ENCODE measurements at places on chromosomes 5 and 9.

DNA sequence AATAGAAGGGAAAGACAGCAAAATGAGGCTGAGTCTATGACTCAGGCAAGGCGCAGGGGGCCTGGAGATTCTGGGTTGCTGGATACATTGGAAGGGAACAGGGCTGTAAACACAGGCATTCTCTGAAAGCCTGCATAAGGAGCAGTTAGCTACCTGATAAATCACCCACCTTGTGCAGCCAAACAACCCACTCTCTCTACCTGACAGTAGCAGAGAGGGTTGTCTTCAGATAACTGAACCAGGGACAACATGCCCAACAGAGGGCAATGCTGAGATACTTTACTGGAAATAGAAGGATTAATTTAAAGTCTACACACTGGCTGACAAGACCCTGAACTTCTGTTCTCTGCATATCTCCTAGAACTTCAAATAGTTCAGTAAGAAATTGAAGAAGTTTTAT is 161.6 kb downstream of the KCTD16 start:
- DNase-seq = no peak

GRCh38 chr5:50715001-50715400 is 48.6 kb downstream of the PARP8 start:
- DNase-seq = no peak

DNA sequence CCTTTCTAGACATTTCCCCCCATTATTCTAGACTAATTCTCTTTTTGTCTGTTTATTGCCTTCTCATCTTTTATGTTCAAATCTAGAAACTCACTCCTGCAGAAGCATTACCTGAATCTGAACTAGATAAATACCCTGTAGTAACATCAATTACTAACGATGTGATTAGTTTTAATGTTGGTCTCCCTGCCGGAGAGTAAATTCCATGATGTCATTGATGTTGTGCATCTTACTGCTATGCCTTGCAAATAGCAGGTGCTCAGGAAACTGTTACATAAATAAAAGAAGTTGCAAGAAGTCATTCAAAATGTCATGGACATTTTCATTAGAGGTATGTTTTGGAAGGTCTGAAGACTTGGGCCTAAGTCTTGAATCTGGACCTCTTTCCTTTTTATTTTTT is 23.0 kb upstream of the C9 start:
- DNase-seq = no peak

- no peak for DNase-seq
These were observed 118.0 kb downstream of the PLPPR1 start for GRCh38 chr9:101146508-101146907.

GRCh38 chr9:126773004-126773607 is 31.7 kb upstream of the ZBTB43 start:
- no peak for DNase-seq

DNA sequence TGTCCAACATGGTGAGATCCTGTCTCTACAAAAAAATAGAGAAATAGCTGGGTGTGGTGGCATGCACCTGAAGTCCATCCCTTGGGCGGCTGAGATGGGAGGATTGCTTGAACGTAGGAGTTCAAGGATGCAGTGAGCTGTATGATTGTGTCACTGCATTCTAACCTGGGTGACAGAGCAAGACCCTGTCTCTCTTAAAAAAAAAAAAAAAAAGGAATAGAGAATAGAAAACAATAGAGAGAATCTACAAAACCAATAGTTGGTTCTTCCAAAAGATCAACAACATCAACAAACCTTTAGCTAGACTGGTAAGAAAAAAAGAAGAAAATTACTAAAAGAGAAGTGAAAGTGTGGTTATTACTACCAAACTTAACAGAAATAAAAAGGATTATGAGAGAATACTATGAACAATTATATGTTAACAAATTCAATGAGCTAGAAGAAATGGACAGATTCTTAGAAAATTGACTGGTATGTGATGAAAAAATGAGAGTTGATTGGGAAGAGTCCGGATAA is 8.1 kb upstream of the SLC38A9 start:
- no peak for DNase-seq

GRCh38 chr5:59840200-59840601 is 53.3 kb downstream of the PDE4D start:
- DNase-seq = no peak

- DNase-seq = no peak
These were observed 97.8 kb downstream of the C5orf15 start for GRCh38 chr5:133870661-133871060.

- no peak for DNase-seq
These were observed 78.0 kb downstream of the PTCH1 start for GRCh38 chr9:95438561-95439357.

DNA sequence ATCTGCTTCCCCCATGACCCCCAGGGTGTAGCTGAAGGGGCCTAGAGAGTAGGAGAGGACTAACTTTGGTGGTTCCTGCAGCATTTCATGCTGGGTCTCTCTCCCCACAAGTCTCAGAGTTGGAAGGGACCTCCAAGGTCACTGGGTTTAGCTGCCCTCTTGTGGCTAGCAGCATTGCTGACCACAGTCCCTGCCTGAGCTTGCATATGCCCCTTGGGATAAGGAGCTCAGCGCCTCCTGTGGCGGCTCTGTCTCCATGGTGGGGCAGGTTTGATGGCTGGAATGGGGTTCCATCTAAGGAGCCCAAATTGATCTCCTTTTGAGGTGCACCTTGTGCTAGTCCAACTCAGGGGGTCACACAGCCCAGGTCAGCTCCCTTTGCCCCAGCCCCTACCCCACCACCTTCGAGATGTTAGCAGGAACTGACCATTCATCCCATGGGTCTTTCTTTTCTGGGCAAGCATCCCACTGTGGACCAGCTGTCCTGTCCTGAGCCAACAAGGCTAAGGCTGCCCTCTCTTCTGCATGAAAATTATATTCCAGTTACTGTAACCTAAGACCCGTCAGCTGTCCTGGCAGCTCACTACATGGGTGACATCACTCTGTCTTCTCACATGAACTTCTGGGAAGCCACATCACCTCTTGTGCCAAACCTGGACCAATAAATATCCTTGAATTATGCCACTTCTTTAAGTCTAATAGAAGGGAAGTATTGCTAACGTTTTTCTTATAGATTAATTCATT is 196.2 kb downstream of the HSPA4 start:
- no peak for DNase-seq

DNA sequence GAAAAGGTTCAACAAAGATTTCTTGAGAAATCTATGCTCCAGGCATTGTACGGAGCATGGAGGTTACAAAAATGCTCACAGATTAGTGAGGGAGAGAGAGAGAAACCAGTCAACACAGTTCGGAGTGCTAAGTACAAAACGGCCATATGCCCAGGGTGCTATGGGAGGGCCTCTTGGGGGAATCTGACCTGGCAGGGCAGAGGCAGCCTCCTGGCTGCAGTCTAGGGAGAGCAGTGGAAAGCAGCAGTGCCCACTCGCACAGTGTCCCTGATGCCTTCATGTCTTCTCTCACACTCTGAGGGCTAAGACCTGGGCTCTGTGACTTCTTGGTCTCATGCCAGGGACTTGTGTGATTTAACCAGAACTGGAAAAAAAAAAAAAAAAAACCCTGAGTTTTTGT is 29.8 kb upstream of the SMC5 start:
- DNase-seq = no peak

GRCh38 chr5:80569086-80569960 is 757 bp downstream of the ANKRD34B start:
- DNase-seq = no peak

- DNase-seq = no peak
These were observed 25.4 kb downstream of the CCNJL start for GRCh38 chr5:160286947-160287346.

- no peak for DNase-seq
These were observed 13.1 kb downstream of the ROPN1L start for GRCh38 chr5:10454591-10455276.

GRCh38 chr5:8981016-8981415 is 564.9 kb downstream of the SEMA5A start:
- DNase-seq = no peak

DNA sequence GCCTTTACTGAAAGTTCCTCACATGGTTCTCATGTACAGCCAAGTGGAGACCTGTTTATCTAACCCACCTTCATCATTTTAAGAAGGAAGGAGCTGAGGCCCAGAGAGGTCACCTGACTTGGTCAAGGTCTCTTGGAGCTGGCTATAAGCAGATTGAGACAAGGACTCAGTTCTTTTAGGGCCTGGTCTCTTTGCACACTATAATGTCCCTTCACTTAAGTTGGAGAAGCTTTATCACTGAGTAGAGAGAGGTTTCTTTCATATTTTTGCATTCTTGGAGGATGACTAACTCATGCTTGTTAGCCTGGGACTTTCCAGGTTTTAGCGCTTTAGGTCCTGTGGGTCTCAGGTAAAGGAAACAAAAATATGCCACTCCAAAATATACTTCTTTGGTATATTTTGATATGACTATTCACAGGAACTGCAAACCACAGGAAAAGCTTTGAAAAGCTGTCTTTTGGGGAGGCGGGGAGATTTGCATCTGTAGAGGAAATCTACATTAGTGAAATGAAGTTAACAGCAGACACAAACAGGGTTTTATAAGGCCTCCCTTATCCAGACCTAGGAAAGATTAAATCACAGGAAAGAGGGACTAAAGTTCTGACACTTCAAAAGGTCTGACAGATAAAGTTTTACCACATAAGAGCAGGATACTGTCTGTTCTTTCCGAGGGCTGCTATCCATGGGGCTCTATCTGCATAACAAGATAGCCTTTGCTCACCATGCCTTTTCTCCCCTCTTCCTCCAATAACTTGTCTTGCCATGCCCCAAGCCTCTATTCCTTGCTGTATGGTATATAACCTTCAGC is 95.8 kb upstream of the ANKRD55 start:
- no peak for DNase-seq

DNA sequence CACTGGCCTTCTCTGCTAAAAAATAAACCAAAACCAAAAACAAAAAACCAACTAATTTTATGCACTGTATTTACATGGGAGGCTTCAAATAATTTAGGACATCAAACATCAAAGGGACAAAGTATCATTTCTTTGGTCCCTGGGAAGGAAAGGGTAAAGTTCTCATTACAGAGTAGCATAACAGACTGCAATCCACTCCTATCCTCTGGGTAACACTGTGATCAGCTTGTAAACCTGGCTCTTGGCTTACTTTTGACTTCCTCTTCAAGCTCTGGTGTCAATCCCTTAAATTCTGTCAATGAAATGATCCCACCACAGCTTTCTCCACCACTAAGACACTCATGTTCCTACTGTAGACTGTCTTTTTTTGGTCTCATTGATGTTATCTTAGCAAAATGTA is 69.8 kb upstream of the VCAN start:
- DNase-seq = no peak

DNA sequence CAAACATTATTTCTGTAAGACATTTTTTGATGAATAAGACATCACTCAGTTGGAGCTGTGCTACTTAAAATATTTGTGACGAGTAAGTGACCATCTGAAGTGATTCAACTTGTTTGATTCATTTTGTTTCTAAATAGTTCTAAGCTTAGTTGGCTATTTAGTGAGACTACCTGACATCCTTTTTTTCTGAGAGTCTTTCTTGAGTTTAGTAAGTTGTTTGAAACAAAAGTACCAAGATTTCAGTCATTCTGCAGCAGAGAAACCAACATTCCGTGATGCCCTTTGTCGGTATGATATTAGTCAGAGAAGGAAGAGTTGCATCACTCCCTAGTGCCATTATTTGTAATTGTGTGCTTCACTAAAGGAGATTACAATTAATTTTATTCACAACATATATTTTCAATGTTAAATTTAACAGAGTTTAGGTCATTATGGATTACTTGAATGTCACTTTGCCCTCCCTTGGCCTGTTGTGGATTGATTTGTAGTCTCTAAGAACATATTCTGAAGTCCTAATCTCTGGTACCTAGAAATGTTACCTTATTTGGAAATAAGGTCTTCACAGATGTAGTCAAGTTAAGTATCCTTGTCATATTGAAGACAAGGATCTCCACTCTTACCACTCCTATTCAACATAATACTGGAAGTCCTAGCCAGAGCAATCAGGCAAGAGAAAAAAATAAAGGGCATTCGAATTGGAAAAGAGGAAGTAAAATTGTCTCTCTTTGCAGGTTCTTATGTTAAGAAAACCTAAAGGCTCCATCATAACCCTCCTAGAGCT is 212.2 kb downstream of the PCSK1 start:
- no peak for DNase-seq

GRCh38 chr9:21852754-21853153 is 50.3 kb downstream of the MTAP start:
- no peak for DNase-seq
